NCI-H69 (cell line): ENCODE measurements at places on chromosomes 13 and 19.

- peak; percentile 61 for DNase-seq
Observed at GRCh38 chr19:45901912-45902650, at the start of gene MYPOP. TSS of gene MYPOP (minus strand) at chr19:45902613. CDS start at chr19:45901773, 840 bp downstream.

DNA sequence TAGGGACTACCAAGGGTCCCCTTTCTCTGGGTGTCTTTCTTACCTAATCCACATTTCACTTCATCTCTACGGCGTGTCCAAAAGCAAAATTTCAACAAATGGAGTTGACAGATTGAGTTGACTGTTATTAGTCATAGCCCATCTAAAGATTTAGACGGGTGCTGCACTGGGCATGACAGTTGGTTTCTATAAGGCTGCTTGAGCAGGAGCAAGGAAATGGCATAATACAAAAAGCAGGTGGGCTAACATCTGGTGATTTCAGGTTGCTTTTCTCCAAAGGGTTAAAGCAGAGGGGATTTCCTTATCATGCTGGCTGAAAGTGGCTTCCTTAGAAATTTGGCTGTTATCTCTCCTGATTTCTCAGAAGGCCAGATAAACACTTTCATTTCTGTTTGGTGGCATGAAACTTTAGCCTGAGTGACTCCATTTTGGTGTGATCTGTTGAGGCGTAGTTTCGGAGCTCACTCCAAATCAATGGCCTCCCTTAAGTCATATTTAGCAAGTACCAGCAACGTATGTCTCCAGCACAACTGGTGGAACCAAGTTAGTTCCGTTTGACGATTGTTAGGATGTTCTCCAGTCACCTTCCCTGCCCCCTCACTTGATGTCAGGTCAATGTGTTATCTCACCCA lies 440.4 kb downstream of the FGF9 start:
- DNase-seq = no peak

- peak; percentile 77 for DNase-seq
Observed at GRCh38 chr13:76980075-76980718, 11.7 kb upstream of the CLN5 start.

DNA sequence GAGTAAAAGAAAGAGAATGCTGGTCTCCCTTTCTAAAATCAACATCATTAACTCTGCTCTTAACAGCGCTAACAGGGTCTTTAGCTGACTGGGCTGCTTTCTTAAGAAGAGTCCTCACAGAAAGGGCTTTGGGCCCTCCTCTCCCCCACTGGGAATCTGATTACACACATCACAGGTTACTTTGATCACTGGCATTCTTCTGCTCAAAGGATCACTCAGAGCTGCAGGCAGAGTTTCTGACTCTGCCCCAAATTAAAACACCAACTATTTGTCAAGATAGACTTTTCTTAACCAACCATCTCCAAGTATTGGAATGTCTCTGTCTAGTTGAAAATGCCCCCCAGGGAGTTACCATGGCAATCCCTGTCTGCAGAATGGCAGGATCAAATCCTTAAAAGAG lies 31.1 kb upstream of the SIAH3 start:
- no peak for DNase-seq

DNA sequence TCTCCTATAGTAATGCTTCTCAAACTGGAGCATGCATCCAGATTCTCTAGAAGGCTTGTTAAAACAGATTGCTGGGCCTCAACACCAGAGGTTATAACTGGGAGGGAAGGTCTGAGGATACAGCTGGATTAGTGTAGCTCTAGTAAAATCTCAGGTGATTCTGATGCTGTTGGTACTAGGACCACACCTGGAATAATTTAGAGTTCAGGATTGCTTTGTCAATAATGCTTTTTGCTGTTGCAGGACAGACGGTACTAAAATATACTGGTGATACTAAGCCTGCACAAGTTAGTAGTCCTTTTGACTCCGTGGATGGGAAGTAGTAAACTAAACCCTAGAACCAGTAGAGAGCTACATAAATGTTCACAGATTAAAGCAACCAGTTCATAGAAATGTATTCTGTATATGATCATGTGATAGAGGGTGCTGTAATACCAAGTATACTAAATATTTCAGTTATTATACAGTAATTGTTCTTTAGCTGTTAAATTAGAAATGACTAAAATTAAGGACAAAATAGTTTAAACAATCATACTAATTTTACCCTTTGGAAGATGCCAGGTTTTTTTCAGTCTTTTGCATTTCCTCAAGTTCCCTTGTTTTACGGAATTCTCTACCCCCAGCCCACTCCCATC lies 258.2 kb upstream of the STARD13 start:
- peak; percentile 63 for DNase-seq

- DNase-seq = no peak
Observed at GRCh38 chr19:54062643-54063042, 1.1 kb downstream of the VSTM1 start.

GRCh38 chr13:112556600-112556999 lies 31.4 kb downstream of the TUBGCP3 start:
- DNase-seq = no peak

DNA sequence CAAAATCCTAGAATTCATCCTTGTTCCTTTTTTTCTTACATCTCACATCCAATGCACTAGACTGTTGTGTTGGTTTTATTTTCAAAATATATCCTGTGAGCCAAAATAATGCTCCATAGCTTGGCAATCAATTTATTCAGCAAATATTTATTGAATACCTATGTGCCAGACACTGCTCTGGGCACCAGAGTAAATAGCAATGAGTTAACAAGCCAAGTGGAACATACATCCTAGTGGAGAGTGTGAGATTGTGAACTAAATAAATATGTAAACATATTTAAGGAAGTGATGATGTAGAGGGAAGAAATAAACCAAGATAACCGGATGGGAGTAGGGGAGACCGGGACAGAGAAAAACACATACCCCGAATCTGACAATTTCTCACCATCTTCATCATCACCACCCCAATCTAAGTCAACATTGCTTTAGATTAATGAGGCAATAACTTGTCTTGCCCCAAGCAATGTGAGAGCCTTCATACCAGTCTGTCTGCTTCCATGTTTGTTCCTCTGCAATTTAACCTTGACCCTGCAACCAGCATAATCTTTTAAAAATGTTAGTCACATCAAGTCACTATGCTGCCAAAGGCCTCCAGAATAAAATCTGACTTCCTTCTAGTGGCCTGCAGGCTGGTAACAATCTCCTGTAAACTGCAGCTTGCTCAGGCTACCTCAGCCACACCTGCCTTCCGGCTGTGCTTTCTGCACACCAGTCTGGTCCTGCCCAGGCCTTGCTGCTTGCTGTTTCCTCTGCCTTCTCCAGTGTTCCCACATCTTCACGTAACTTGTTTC lies 199.2 kb downstream of the DLEU7 start:
- DNase-seq = peak; percentile 6

DNA sequence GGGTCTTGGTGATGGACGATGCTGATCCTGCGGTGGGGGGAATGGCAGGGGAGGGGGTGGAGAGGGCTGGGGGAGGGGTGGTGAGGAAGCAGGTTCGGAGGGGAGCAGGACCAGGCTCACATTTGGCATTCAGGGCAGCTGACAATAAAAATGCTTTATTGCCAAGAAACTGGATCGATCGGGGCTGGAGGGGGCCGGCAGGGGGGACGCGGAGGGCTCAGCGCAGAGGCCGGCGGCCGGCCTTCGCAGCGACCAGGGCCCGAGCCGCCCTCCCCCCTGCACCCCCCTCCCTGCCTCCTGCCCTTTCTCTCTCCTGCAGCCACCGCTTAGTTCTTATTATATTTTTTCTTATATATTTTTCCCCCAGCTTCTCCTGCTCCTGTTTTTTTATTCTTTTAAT lies 18.1 kb upstream of the POU2F2 start:
- DNase-seq = no peak

DNA sequence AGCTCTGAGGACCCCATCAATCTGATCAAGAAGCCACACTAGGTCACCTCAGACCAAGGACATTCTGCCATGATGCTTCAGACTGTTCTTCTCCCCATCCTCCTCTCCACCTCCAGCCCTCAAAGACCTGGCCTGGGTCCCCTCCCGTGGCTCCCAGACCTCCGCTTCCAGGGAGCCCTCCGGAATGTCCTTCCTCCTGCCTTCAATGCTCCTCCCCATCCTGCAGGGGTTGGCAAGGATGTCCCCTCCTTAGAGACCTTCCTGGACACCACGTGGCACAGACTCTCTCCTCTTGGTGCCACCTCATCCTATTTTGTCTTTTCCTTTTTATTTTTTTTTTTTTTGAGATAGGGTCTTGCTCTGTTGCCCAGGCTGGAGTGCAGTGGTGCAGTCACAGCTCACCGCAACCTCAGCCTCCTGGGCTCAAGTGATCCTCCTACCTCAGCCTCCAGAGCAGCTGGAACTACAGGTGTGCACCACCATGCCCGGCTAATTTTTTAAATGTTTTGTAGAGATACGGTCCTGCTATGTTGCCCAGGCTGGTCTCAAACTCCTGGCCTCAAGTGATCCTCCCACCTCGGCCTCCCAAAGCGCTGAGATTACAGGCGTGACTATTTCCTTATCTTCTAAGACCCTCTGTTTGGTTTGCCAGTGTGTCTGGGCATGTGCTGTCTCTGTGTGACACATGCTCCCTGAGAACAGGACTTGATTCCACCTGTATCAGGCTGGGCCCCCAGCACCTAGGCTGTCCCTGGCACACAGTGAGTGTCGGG lies 84.9 kb downstream of the GNG7 start:
- no peak for DNase-seq

- no peak for DNase-seq
Observed at GRCh38 chr13:52395704-52396103, 10.3 kb downstream of the THSD1 start.

DNA sequence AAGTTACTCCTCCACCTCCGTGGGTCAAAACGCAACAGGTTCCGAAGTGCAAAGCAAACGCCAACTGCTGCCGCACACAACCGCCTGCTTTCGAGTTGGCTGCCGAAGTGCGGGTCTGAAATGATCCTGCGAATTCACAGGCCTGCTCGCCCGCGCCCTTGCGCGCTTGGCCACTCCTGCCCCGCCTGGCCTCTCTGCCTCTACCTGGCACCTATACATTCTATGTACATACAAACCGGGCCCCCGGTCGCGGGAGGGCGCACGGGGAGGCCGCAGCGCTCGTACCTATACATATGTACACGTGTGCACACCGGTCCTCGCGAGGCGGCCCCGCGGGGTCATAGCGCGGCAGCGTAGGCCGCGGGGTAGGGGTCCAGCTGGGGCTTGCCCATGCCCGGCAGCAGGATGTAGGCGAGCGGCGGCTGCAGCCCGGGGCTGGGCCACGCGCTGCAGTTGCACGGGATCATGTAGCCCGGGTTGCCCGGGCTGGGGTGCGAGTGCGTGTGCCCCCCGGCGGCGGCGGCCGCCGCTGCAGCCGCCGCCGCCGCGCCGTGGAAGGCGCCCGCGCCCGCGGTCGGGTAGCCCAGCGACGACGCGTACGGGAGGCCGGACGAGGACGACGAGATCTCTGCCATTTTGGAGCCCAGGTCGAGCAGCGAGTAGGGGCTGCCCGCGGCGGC lies 1.3 kb downstream of the SOX21 start:
- peak; percentile 80 for DNase-seq

- DNase-seq = no peak
Observed at GRCh38 chr13:73918691-73919090, 215.5 kb downstream of the KLF12 start.

GRCh38 chr13:44385401-44385800 lies 11.8 kb downstream of the SERP2 start:
- no peak for DNase-seq

DNA sequence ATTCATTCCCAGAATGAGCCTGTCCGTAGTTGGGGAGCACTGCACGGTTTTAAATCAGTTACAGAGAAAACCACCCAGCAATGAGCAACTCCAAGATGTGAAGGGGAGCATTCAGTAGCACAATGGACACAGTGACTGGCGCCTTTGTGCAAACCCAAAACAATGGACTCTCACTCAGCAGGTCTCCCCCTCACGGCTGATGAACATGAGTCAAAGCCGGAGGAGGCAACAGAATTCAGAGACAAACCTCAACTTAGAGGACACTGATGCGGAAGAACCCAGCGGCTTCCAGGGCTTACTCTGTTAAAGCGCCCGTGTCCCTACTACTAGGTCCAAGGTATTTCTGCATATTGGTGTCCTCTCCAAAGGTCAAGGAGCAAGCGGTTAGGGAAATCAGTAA lies 17.7 kb downstream of the PLEKHF1 start:
- DNase-seq = peak; percentile 11

GRCh38 chr13:55432814-55433213 lies 1707.9 kb upstream of the PRR20A start:
- no peak for DNase-seq

GRCh38 chr13:85091631-85092234 lies 707.5 kb downstream of the SLITRK6 start:
- DNase-seq = no peak

- no peak for DNase-seq
Observed at GRCh38 chr13:24660023-24660741, 20.0 kb upstream of the ATP12A start.

DNA sequence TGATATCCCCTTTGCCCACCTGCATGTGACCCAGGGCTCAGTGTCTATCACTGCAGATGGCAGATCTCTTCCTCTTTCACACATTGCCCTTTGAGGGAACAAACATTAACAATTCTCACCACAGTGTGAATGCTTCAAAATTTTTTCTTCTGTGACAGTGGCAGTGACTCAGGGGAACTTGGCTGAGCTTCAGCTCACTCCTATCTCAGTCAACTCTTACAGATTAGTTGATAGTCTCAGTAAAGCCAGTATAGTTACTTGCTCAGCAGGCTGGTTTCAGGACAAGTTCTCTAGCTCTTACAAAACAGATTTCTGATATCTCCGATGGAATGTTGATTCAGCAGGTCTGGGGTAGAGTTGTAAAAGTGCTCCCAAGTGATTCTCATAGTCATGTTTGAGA lies 166.9 kb downstream of the DLEU7 start:
- no peak for DNase-seq

DNA sequence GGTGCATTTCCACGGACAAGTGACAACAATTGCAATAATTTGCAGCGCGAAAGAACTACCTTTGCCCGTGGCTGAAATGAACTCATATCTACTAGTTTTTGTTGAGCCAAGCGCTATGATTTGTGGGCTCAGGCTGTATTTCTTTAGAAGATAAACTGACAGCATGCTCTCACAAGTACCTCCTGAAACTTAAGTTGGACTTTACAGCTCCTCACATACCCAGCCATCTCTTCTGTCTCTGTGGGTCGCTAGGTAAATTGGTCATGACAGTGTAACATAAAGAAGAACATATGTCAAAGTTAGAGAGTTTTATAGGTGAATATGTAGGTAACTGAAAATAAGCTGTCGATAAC lies 839 bp downstream of the COG6 start:
- no peak for DNase-seq

DNA sequence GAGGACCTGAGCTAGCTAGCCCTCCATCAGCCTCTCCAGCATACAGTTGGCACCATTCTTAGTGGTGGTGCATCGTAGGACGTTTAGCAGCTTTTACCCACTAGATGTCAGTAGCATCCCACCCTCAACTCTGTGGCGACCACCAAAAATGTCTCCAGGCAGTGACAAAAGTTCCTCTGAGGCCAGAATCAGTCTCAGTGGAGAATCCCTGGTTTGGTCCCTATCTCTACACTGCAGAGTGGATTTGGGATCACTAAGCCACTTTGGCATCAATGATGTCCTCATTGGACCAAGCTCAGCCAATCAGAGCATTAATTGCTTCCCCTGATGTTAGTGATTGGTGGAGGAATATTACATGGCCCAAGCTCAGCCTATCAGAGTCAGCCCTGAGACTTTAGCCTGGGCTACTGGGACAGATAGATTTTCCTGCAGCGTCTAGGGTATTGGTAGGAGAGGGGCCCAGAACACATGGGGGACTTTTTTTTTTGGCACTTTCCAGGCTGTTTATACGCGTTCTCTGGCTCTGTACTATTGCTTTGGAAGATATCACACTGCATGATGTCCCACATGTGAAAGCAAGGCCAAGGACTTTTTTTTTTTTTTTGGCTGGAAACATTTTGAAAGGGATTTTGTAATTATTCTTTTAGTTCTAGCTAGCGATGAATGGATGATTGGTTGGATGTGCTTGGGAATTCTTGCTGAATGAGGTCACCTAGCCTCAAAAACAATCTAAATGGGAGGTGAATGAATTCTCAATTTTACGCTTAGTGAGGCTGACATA lies 7.0 kb downstream of the TMEM221 start:
- peak; percentile 43 for DNase-seq
